ENCODE measurements at places on chromosomes 2 and 18.
A peak's percentile ranks its signal among the peaks of the same experiment; 100 is the strongest.

DNA sequence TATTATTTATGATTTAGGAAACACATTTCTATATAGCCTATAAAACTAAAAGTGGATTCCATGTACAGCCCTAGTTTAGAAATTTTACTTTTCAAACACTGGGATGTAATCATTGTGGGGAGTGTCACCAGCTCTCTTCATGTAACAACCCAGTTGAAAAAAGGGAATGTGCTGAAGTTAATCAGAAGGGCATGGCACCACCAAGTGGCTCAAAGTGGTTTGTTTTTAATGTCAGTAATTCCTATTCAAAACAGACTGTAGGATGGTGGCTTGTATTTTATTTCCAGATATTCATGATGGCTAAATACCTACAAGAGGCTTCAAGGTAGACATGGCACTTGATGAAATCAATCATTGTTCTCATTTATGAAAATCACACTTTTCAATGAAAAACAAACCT, 58.1 kb upstream of the TMEM182 start:
- peak; percentile 16 for DNase-seq

- no peak for DNase-seq
Measured at GRCh38 chr2:28082131-28082530, 191.6 kb downstream of the BABAM2 start.

- DNase-seq: no peak
Measured at GRCh38 chr2:234725528-234726264, 226.1 kb upstream of the SH3BP4 start.

- DNase-seq: no peak
Measured at GRCh38 chr2:208057108-208057507, 31.8 kb upstream of the PLEKHM3 start.

GRCh38 chr2:215272918-215273317, 38.9 kb upstream of the ATIC start:
- DNase-seq: no peak

GRCh38 chr18:79788734-79789085, 9.0 kb upstream of the KCNG2 start:
- no peak for DNase-seq

- no peak for DNase-seq
Measured at GRCh38 chr18:49625021-49625691, 63.3 kb downstream of the LIPG start.

GRCh38 chr2:233346930-233347329, 7.4 kb upstream of the DGKD start:
- DNase-seq: no peak

- DNase-seq: no peak
Measured at GRCh38 chr2:218878926-218879761, 1.5 kb upstream of the WNT10A start.

DNA sequence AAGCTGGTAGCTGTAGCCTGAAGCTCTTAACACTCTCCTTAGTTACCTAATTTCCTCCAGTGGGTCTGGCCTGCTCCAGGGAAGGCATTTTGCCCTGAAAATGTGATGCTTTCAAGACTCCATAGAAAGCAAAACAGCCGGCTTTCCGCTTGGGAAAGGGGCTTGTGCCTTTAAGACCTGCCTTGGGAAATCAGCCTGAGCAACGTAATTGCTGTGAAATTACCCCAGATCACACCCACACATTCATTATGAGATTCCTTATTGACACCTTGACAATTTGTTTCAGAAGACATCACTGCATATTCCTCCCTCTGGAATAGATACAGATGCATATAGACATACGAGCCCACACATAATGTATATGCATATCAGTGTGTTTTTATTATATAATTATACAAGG, 190.5 kb upstream of the SKOR2 start:
- no peak for DNase-seq

GRCh38 chr2:205644018-205644417, 38.3 kb upstream of the NRP2 start:
- peak; percentile 20 for DNase-seq

- DNase-seq: no peak
Measured at GRCh38 chr18:67410075-67411070, 106.1 kb downstream of the DSEL start.

DNA sequence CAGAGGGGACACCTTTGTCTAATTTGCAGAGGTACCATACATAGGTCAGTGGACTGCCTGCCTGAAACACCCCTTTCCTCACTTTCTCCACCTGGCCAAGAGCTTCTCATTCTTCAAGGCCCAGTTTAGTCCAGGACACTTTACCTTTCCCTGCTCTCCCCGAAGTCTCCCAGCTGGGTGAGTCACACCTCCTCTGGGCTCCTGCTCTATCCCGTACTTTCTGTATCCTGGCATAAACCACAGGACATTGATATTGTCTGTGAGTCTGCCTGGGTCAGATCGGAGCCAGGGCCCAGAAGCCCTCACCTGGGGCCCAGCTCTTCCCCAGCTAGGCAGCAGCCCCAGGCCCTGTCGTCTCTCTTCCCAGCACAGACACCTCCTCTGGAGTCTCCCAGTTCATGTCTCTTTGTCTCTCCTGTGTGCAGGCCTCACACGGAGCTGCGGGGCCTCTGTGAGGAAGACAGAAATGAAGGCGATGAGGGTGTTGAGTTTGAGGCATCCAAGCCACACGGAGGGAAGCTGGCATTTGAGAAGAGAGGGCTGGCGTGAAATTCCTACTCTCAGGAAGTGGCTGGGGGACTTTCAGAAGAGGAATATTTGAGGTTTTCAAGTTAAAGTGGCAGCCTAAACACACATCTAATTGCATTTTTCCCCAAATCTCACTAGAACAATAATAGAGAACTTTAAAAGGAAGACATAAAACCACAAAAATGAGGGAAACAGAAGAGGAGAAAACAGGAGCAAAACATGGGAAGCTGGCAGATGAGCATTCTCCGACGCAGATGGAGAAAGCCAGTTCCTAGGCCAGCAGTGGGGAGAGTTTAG, 79.6 kb upstream of the LAPTM4A start:
- no peak for DNase-seq

Data from AG08396 (cell line).